ENCODE measurements at places on chromosomes 4 and X.
A peak's percentile ranks its signal among the peaks of the same experiment; 100 is the strongest.

DNA sequence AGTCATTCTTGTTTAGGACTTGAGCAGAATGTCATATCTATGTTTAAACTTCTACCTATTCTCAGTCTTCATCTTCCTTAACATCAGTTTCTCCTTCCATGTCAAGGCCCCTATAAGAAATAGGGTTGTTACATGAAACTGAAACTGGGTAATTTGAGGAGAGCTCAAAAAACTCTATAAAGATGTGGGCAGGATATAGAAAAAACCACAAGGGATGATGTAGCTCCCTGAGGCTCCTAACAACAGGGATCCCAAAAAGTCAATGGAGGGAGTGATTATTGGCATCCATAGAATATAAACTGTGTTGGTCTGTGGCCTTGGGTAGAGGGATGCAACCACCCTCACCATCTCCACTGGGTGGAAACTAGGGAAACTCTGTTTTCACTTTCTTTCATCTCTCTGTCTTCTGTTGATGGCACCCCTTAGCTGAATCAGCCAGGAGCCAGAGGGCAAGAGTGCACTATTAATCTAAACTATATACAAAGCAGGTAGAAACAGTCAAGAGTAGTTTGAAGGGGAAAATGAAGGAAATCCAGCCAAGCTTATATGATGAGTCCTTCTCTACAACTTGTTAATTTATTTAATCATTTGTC, 27.6 kb downstream of the C4orf54 start:
- DNase-seq, result no peak

DNA sequence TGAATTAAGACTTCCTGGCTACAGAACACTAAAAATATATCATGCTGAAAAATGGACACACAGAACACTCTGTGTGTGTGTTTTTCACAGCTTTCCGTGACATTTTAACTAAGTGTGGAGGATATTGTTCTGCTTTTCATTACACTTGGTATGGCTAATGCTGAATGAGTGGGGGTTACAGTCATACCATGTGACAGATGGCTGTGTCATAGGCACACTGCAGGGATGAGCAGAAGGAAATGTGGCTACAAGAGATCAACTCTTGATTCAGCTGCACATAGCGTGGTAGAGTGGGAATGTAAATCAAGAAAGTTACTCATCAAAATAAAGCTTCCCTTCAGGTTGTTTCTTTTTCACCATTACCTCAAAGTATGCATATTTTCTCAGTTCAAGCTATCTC, 669.8 kb downstream of the IQCM start:
- no peak for DNase-seq

DNA sequence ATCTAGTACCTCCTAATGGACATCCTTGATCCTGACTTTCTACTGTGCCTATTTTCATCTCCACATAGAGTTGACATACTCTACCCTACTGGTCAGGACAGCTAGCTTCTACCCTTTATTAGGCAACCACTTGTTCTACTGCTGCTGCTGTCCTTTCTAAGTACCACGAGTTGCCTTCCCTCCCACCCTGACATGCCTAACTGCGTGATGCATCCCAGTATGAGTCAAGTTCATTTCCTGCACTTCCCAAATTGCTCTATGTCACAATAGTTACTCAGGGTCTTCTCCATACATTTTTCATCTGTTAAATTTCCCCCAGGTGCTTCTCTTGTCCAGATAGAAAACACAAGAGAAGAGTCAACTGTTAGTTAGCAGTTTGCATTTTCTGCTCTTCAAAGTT, 133.4 kb downstream of the TBC1D19 start:
- peak; percentile 8 for DNase-seq

DNA sequence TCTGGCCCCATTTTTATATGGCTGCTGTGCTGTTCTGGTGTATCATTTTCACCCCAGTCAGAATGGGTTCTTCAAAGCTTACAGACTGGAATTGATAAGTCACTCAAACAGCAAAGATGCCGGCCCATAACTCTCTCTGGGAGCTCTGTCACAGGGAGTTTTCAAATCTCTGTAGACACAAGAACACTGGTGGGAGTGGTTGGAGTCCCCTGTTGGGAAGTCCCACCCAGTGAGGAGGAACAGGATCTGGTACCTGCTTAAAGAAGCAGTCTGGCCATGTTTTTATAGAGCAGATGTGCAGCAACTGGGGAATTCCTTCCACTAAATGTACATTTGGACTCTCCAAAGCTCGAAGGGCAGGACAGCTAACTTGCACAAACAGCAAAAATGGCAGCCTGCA, 69.3 kb upstream of the UGT2B7 start:
- DNase-seq, result no peak

GRCh38 chr4:149062997-149063396, 620.8 kb upstream of the NR3C2 start:
- no peak for DNase-seq

GRCh38 chrX:1164322-1165288, 47.8 kb downstream of the CRLF2 start:
- DNase-seq, result no peak

DNA sequence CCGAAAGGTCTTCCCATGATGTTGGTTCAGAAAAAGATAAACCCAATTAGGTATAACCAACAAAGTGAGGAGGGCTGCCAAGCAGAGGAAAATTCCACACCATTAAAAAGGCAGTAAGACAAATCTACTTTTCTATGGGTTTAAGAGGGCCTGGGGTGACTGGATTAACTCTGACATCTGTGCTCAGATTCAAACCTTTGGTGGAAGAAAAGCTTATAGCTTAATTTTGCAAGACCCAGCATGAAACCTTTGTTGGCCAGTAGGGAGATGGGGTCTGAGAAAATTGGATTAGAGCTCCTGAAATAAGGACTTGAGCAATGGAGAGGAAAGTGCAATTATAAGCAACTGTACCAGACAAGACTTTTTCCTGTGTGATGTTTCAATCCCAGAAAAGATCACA, 104.2 kb downstream of the KDR start:
- DNase-seq, result no peak

DNA sequence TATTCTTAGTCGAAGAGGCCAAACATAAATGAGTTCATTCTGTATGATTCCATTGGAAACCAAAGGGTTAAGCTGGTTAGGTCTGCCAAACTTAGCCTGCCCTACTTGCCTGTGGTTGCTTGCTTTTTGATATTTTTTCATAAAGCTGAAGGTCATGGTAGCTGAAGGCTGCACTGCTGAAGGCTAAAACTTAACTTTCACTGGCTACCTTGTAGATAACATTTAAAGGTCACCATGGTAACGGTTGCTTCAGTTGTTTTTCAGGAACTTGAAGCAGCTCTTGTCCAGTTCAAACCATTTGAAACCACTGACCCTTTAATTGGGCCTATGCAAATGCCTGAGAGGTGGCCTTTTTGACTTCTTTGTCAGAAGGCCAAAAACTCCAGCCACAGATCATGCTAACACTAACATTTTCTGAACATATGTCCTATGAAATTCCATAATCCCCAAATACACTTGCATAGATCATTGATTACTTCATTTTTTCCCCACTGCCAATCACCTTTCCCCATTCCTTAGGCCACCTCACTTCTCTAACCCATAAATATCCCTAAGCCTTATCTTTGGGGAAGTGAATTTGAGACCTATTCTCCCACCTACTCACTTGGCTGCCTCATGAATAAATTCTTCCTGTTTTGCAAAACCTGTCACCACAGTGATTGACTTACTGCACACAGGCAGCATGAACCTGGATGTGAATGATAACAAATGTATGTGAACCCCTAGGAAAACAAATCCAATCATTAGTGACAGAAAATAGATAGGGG, 10.7 kb upstream of the SMIM10L2A start:
- peak; percentile 22 for DNase-seq

- no peak for DNase-seq
These were observed 8.3 kb upstream of the TLR8 start for GRCh38 chrX:12898073-12898472.

- no peak for DNase-seq
These were observed 547.0 kb downstream of the STIM2 start for GRCh38 chr4:27407616-27408015.

DNA sequence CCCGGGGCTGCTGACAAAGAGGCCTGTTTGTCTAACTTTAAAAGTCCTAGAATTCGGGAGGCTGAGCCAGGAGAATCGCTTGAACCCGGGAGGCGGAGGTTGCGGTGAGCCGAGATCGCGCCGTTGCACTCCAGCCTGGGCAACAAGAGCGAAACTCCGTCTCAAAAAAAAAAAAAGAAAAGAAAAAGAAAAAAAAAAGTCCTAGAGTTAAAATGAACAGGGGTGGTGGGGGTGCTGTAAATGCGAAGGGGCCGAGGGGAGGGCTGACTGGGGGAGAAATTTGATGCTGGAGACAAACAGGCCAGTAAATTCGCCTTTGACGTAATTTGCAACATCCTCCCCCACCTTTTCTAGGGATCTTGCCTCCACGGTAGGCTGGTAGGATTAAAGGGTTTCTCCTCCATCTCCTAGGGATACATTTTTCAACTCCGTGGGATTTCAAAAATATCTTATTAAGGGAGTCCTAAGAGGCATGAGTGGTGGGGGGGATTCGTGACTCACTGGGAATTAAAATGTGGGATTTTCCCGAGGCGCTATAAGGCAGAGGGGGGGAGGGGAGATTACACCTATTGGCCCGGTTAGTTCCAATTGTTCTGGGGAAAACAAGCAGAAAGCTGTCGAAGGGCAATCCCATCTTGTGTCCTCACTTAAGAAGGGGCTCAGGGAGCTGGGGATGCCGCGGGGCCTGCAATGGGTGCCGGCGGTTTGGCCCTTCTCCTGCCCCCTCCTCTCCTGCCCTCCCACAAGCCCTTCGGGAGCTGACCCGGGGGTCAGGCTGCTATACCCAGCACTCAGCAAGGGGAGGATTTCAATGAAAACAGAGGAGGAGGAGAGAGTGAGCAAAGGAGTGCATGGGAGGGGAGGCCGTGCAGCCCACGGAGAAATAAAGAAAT, 3.0 kb upstream of the BCOR start:
- peak; percentile 30 for DNase-seq

- peak; percentile 75 for DNase-seq
These were observed 91.6 kb downstream of the APBB2 start for GRCh38 chr4:41122775-41123174.
